GM12891 (cell line): ENCODE measurements at places on chromosomes 7 and 10.

DNA sequence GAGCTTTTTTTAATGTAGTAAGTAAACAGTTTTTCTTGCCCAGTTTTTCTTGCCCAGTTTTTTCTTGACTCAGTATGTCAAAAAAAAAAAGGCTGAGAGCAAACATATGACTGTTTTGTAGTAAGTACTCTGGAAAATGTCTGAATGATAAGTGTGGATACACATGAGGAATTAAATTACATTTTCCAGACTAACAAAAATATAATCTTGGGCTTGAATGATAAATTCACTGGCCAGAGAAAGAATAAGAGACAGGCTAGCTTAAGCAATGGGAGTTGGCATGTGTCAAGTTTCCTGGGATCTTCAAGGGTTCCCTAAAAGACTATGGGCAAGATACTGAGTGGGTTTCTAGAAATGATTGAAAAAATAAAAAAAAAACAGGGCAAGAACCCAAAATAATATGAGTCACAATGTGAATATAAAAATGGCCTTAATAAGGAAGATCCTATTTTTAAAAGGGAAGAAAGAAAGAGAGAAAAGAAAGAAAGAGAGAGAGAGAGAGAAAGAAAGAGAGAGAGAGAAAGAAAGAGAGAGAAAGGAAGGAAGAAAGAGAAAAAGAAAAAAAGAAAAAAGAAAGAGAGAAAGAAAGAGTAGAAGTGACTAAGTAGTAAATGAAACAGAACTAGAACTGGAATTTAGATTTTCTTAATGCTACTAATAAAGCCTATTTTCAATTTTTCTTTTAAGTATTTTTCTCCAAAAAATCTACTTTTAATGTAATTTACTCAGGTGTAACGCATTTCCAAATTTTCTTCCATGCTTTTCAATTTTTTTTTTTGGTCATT, 60.2 kb downstream of the TFPI2 start:
- no peak for DNase-seq

- no peak for DNase-seq
Measured at GRCh38 chr7:11538751-11539299, 293.2 kb downstream of the THSD7A start.

GRCh38 chr10:118901906-118902305, 127.6 kb upstream of the NANOS1 start:
- DNase-seq: no peak

DNA sequence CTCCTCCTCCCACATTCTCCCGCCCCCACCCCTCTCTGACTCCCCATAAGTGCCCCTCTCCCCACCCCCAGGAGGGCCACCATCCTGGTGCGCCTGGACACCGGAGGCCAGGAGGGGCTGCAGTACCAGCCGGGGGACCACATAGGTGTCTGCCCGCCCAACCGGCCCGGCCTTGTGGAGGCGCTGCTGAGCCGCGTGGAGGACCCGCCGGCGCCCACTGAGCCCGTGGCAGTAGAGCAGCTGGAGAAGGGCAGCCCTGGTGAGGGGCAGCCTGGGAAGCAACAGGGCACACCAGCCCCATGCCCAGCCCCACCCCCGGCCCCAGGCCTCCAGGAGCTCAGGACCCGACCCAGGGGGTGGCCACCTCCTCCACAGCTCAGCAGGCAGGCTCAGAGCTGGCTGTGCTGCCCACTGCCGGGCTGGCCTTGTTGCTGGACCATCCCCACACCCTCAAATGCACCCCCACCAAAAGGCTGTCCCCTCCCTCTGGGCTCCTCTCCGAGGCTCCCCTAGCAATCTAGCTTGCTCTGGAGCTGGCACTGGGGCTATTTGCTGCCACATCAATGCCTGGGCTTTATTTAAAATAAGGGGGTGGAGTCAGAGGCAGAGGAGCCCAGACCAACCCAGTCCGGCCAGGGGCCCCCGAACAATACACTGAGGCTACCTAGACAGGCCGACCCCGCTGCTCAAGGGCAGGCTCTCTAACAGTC, 14.8 kb downstream of the ATG9B start:
- DNase-seq: no peak

GRCh38 chr10:126216632-126216961, 171.7 kb downstream of the ADAM12 start:
- no peak for DNase-seq

- no peak for DNase-seq
Measured at GRCh38 chr7:151306860-151307259, 34.8 kb upstream of the NUB1 start.

- peak; percentile 35 for DNase-seq
Measured at GRCh38 chr10:96089670-96090462, 40.2 kb upstream of the ZNF518A start.

DNA sequence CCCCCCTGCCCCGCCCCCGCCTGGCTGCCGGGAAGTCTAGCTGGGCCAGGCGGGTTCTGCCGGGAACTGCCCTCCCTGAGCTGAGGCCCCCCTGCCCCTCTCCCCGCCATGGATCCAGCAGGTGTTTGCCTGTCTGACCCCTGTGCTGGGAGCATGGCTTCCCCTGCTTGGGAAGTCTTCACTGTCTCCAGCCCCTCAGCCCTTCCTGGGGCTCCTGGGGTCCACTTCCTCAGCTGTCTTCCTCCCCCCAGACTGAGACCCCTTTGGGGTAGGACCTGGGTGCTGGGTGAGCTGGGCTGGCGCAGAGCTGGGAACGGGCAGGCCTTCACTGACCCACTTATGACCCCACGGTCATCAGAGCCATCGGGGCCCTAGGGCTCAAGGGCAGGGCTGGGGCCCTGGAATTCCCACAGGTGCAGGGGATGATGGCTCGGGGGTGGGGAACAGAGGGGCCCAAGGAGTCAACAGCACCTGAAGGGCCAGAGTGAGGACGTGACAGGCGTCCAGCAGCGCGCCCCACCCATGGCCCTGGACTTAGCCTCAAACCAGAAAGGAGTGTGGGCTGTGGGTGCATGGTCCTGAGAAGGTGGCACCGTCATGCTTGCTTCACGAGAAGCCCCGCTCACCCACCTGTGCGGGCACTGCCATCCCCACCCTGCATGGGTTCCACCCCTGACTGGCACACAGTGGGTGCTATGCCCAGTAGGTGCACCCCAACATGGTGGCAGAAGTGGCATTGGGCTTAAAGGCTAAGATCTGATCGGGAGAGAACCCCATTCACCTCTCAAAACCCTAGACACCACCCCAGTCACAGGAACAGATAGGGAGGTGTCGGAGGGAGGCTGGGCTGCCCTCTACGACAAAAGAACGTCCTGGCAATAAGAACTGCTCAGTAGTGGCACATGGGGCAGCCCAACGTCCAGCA, 16.2 kb upstream of the TNRC18 start:
- no peak for DNase-seq

DNA sequence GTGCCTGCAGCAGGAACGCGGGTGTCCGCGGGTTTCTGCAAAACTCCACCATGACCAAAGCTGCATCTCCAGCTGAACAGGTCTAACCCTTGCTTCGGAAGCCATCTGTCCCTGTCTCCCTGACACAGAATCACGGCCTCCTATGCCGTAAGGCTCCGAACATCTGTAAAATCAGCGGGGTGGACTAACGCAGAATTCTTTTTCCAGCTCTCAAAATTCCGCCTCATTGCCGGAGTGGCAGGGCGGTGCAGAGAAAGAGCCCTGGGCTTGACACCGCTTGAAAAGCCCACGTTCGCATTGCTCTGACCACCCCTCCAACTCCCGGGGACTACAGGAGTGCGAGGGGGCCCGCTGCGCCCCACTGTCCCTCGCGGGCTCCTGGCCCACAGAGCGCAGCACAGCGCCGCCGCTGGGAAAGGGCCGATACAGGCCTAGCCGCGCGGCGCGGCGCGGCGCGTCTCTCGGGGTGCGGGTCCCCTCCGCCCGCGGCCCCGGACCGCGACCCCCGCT, 409 bp downstream of the DNMBP start:
- no peak for DNase-seq
